ENCODE measurements at places on chromosomes 12 and 14.

- no peak for DNase-seq
Measured at GRCh38 chr14:23430723-23431085, 4.8 kb downstream of the MYH7 start.

DNA sequence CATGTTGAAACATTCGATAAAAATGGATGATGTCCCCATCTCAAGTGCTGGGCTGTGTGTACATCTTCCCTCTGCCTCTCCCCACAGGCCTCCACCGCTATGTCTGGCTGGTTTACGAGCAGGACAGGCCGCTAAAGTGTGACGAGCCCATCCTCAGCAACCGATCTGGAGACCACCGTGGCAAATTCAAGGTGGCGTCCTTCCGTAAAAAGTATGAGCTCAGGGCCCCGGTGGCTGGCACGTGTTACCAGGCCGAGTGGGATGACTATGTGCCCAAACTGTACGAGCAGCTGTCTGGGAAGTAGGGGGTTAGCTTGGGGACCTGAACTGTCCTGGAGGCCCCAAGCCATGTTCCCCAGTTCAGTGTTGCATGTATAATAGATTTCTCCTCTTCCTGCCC is 8.6 kb downstream of the PEBP1 start:
- no peak for DNase-seq

GRCh38 chr14:65164825-65165135 is 62.5 kb upstream of the MAX start:
- DNase-seq, result no peak

DNA sequence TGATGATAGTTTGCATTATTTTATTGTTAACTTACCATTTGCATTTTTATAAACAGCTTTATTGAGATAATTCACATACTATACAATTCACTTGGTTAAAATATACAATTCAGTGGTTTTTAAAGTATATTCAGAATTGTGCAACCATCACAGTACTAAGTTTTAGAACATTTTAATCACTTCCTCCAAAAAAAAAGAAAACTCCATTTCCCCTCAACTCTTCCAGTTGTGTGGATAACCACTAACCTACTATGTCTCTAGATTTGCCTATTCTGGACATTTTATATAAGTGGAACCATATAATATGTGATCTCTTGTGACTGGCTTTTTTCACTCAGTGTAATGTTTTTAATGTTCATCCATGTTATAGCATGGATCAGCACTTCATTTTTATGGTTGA is 41.3 kb downstream of the WNK1 start:
- DNase-seq, result no peak

DNA sequence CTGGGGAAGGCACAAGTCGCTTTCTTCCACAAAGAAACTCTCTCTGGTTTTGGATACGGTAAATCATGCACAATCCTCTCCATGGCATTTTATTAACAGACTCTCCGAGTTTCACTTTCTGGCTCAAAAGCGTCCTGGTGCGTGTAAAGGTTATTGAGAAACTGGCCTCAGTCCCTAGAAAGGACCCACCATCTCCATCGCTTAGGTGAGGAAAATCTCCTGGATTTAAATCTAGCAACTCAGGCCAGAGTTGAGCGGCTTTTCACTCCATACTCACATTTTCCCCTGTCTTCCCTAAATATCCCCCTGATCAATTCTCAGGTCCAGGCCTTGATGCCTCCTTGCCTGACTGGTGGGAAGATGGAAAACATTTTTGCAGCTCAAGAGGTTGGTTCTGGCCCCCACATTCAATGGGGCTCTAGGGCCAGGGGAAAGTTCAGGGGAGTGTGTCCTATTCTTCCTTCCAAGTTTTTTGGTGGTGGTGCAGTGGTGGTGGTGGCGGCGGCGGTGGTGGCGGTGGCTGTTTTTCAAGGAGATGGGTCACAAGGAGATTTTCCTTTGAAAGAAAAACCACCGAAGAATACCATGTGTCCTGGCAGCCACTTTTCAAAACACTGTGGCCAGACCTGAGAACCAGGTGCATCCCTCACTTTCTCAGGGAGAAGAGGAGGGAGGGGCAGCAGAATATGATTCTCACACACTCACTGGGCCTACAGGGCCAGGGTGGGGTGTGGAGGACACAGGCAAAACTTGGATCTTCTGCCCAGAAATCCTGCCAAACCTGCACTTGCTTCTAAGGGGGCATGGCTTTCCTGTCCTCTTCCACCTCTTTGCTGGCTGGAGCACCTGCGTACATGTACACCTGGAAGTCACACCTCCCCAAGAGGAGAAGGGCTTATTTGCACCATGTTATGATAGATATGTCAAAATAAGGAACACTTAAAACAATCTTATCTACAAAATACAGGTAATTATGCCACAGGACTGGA is 46.7 kb upstream of the PNMA1 start:
- DNase-seq, result no peak

- DNase-seq, result no peak
Measured at GRCh38 chr12:44000309-44000952, 164.6 kb downstream of the TMEM117 start.

DNA sequence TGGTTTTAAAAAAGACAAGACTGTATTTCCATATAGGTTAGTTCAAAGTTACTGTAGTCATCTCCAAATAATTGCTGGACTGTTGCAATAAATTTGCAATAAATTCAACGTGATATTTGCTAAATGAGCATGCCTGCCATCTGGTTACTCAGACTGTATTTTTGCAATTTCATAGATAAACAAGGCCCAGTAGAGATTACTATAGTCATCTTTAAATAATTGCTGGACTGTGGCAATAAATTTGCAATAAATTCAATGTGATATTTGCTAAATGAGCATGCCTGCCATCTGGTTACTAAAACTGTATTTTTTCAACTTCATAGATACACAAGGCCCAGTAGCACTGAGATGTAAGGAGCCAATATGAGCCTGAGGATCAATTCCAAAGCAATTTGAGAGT is 5.6 kb downstream of the NTN4 start:
- DNase-seq, result no peak

DNA sequence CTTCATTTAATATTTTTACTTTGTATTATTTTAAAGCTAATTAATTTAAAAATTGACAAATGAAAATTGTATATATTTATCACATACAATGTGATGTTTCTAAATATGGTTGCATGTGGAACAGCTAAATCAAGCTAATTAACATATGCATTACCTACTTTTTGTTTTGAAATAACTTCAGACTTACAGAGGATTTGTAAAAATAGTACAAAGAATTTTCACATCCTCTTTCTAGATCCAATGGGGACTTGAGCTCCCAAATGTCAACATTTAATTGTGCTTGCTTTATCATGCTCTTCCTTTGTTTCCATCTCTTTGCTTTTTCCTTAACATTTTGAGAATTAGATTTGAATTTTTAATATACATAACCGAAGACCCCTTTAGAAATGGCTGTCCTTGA is 6.6 kb downstream of the DCD start:
- DNase-seq, result no peak

- DNase-seq, result no peak
Measured at GRCh38 chr12:93299262-93299846, 78.4 kb upstream of the NUDT4 start.
